Heart left ventricle (tissue), 16 donors: ENCODE measurements at places on chromosomes 12 and 14. TPM values are rescaled to one million over a fixed set of nuclear protein-coding genes. Genes with fewer than 3 reads are reported as not detected.

AQP2 gene
- total RNA-seq, result not detected

WNT1 gene
- not detected for total RNA-seq

DNA sequence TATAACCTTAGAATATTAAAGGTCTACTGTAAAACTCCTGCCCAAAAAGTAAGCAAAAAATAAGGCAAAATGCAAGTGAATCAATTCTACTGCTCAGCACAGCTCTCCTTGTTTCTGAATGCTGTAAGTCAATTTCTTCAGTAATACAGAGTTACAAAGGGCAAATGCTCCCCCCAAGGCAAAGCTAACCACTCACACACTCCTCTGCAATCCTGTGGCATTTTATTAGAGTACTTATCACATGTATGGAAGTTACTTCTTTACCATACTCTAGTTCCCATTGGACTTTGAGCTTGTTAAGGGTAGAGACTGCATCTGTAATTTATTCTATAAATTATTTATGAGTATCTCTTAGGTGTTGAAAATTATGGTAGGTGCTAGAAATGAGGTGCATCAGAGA is 27.2 kb downstream of the SEL1L start:
- H3K4me3 ChIP-seq, result no peak overlapping the region
- no peaks in the 10 kb centered on the region for H3K27me3 ChIP-seq
- DNase-seq, result no peak
- H3K27ac ChIP-seq, result no peak overlapping the region
- peaks cover 31% of the 10 kb centered on the region for H3K36me3 ChIP-seq

DNA sequence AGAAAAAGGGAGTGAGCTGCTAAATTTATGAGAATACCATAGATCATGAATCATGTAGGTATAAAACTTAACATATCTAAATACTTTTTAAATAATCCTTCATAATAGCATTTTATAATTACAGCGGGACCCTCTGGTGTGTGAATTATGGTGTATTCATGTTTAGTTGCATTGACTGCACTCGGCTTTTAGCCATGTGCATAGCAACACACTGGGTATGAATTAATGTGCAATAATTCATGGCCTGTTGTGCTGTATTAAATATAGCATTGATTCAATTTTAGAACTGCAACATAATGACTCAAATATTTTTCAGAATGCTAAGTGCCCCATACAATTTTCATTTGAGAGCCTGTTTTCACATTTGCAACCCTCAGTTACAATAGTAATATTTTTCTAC is 249.6 kb upstream of the G2E3 start:
- H3K27me3 ChIP-seq, result no peaks in the 10 kb centered on the region
- H3K4me1 ChIP-seq, result no peaks in the 10 kb centered on the region
- H3K36me3 ChIP-seq, result no peaks in the 10 kb centered on the region
- no peak for DNase-seq
- no peak overlapping the region for H3K27ac ChIP-seq

GRCh38 chr12:106605254-106605653 is 22.4 kb downstream of the RFX4 start:
- DNase-seq, result no peak
- no peak overlapping the region for H3K27ac ChIP-seq
- H3K27me3 ChIP-seq, result no peaks in the 10 kb centered on the region
- no peak overlapping the region for H3K4me3 ChIP-seq
- no peaks in the 10 kb centered on the region for H3K4me1 ChIP-seq

GRCh38 chr14:80567905-80568536 is 356.7 kb upstream of the DIO2 start:
- DNase-seq, result no peak
- no peaks in the 10 kb centered on the region for H3K4me1 ChIP-seq
- no peak overlapping the region for H3K27ac ChIP-seq
- no peaks in the 10 kb centered on the region for H3K36me3 ChIP-seq
- H3K4me3 ChIP-seq, result no peak overlapping the region

- H3K36me3 ChIP-seq, result no peaks in the 10 kb centered on the region
- H3K27ac ChIP-seq, result no peak overlapping the region
- H3K4me1 ChIP-seq, result no peaks in the 10 kb centered on the region
- DNase-seq, result no peak
Measured at GRCh38 chr14:71489742-71490141, 442.5 kb upstream of the RGS6 start.

DNA sequence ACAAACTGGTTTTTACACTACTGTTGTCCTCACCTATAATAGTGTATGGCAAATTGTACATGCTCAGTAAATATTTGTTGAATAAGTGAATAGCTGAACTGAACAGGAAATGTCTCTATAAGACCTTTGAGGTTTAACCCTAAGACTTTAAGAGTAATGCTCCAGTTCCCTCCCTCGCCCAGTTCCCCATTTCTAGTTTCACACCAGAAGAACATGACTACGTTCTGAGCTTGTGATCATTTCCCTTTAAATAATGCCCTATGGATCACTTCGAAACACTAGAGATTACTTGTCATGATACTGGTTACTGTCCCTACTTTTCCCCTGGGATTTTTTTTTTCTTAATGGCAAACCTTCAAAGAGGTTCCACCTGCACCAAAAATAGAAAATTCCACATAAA is 69.3 kb downstream of the PRKD1 start:
- no peaks in the 10 kb centered on the region for H3K36me3 ChIP-seq
- no peaks in the 10 kb centered on the region for H3K4me1 ChIP-seq
- no peaks in the 10 kb centered on the region for H3K27me3 ChIP-seq
- H3K4me3 ChIP-seq, result no peak overlapping the region
- H3K27ac ChIP-seq, result no peak overlapping the region

MUCL1 gene
- not detected for total RNA-seq

GRCh38 chr14:24238123-24238522 is 4.3 kb downstream of the TINF2 start:
- no peak for DNase-seq
- H3K36me3 ChIP-seq, result peaks cover 75% of the 10 kb centered on the region
- H3K4me1 ChIP-seq, result peaks cover 70% of the 10 kb centered on the region
- no peak overlapping the region for H3K4me3 ChIP-seq
- H3K27me3 ChIP-seq, result no peaks in the 10 kb centered on the region

DNA sequence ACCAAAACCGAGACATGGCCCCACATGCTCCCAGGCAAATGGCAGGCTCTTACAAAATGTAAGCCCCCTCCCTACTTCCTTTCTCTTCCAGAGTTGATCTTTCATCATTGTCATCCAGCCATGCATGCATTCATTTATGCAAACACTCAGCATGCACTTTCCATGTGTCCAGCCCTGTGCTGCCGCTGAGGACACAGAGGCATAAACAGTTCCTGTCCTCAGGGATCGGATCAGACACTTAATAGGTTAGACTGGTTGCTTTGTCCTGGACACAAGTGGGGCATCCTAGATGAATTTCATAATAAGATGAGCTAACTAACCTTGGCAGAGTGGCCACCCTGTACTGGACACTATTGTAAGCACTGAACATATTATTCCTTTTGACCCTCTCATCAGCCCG is 23.1 kb downstream of the PRIMA1 start:
- H3K27me3 ChIP-seq, result no peaks in the 10 kb centered on the region
- no peak for DNase-seq
- H3K27ac ChIP-seq, result no peak overlapping the region
- no peaks in the 10 kb centered on the region for H3K4me1 ChIP-seq

SLC8A3 gene
- total RNA-seq, result 0.19 TPM

MVK gene
- total RNA-seq, result 8.4 TPM

DNA sequence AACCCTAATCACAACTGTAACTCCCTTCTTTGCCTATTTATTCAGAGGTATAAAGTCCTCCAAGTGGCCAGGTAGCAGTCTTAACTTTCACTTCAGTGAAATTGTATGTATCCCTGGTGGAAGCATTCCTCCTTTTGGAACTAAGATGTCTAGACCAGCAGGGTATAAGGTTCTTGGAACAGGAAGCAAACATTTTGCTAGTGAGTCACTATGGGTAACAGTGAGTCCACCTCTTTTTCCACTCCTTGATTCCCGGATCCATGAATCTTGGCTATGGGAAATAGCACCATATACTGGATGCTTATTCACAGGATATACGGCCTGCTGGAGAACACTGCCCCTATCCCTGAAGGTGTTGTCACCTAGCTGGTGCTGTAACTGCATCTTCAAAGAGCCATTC is 80.2 kb downstream of the KCNA5 start:
- H3K4me3 ChIP-seq, result no peak overlapping the region
- no peak overlapping the region for H3K27ac ChIP-seq
- H3K27me3 ChIP-seq, result no peaks in the 10 kb centered on the region
- DNase-seq, result no peak
- no peaks in the 10 kb centered on the region for H3K36me3 ChIP-seq

NPFF gene
- total RNA-seq, result not detected

DNA sequence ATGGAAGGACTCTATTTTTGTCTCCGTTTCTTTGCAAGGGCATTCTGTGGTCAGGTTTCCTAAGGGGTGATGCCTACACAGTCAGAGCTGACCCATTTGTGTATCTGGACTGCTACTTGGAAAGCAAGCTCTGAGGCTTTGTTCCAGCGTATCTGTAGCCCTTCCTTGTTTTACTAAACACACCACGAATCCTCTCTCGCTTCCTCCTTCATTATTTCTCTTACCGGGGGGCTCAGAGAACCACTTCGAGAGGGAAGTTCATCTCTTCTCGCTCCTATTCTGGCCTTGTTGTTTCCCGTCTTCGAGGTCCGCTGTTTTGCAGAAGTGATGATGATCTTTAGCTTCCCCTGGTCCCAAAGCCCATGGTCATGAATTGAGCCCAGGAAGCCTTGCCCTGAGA is 164.7 kb downstream of the SSPN start:
- no peaks in the 10 kb centered on the region for H3K4me1 ChIP-seq
- no peaks in the 10 kb centered on the region for H3K27me3 ChIP-seq
- H3K4me3 ChIP-seq, result no peak overlapping the region
- H3K27ac ChIP-seq, result no peak overlapping the region

CLEC2D gene
- total RNA-seq, result 1.6 TPM

- DNase-seq, result peak; percentile 23
- no peaks in the 10 kb centered on the region for H3K4me1 ChIP-seq
- no peaks in the 10 kb centered on the region for H3K36me3 ChIP-seq
Measured at GRCh38 chr14:100539766-100540140, 47.5 kb downstream of the BEGAIN start.

- no peaks in the 10 kb centered on the region for H3K27me3 ChIP-seq
- DNase-seq, result no peak
- H3K27ac ChIP-seq, result no peak overlapping the region
- no peaks in the 10 kb centered on the region for H3K36me3 ChIP-seq
- H3K4me1 ChIP-seq, result no peaks in the 10 kb centered on the region
Measured at GRCh38 chr12:1161197-1161596, 170.2 kb downstream of the ERC1 start.

GRCh38 chr14:40911141-40911540 is 695.5 kb upstream of the LRFN5 start:
- no peaks in the 10 kb centered on the region for H3K4me1 ChIP-seq
- H3K4me3 ChIP-seq, result no peak overlapping the region
- no peak for DNase-seq
- no peaks in the 10 kb centered on the region for H3K36me3 ChIP-seq

RASSF9 gene
- total RNA-seq, result 11.5 TPM

MYH6 gene
- total RNA-seq, result 287 TPM

GRCh38 chr12:91993287-91994017 is 152.2 kb downstream of the BTG1 start:
- no peaks in the 10 kb centered on the region for H3K36me3 ChIP-seq
- no peaks in the 10 kb centered on the region for H3K27me3 ChIP-seq
- DNase-seq, result no peak
- no peak overlapping the region for H3K27ac ChIP-seq
- H3K4me3 ChIP-seq, result no peak overlapping the region
